ENCODE measurements at places on chromosomes 11 and 22.

DNA sequence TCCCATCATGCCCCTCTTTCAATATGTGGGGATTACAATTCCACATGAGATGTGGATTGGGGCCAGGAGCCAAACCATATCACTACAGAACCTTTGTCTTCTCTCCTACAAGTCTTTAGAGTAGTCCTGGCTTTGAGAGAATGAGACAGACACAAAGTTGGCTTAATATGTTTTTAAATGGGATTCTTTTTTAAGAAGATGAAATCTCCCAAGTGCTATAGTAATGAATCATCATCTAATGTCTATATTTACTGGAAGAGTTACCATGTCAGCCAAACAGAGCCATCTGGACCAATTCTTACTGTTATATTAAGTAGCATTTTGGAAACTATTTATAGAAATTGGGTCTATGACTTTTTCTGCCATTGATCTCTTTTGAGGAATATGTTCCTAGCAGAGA lies 38.1 kb upstream of the CARD18 start:
- DNase-seq = peak; percentile 97

DNA sequence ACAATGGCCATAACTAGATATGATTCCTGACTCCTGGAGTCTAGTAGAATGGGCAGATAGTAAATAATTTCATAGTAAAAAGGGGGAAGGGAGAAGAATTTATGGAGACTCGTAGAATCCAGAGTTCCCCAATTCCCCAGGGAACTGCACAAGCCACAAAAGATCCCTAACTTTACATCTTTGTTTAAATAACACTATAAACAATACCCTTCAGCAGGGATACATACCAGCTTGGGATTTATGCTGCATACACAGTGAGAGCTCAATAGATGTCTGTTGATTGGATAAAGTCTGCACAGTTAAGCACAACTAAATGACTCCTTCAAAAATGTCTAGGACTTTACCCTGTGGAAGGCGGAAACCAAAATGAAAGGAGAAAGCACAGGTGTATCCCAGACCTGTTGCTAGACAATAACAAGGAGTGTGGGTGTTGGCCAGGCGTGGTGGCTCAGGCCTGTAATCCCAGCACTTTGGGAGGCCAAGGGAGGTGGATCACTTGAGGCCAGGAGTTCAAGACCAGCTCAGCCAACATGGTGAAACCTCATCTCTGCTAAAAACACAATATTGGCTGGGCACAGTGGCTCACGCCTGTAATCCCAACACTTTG lies 6.8 kb downstream of the SLC35F2 start:
- no peak for DNase-seq

DNA sequence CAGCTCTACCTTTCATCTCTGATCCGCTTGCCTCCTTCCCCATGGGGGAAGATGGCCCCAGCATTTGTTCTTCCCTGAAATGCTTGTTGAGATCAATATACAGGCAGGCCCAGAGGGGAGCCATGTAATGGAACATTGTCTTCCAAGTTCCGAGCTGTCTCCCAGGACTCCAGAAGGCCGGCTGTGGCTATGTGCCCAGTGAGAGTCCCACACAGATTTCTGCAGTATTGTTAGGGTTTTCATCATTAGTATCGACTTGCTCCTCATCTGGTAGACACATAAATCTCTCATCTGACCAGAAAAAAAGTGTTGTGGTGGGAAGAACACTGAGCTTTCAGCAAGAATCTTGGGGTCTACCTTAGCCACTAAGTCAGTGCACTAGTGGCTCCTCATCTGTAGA lies 163.4 kb downstream of the TRIM29 start:
- no peak for DNase-seq

DNA sequence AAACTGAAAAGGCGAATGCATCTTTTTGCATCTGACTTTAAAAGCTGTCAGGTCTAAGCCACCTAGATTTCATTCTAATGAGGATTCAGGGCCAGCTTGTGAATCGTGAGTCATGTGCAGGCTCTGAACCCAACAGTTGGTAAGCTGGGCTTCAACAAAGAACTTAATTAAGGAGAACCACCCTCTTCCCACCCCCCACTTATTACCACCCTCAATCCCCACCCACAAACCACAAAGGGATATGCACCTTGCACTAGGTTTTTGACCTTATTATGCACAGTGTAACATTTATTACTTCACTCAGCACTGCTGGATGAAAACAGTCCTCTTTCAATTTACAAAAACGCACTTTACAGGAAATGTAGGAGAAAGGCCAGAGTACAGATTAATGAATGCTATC lies 94.1 kb upstream of the LIN7C start:
- DNase-seq = no peak

DNA sequence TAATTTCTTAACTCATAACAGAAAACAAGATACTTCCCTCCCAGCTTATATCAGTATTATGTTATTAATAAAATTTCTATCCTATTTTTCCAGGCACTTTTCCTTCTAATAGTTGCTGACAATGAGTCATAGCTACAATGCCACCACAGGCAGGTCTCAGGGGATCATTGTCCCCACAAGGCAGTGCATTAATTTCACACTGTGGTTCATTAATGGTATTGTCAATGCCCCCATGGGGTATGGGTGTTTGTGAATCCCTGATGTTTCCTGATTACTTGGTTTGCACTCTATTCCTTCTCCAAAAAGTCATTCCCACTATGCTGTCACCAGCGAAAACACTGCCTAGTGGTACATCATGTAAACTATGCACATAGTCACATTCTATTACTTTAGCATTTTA lies 345.5 kb upstream of the CTSC start:
- no peak for DNase-seq

- DNase-seq = peak; percentile 47
These were observed 37.8 kb downstream of the ARRB1 start for GRCh38 chr11:75313513-75314272.

GRCh38 chr11:125091877-125092664 lies 19.4 kb downstream of the TMEM218 start:
- DNase-seq = no peak

GRCh38 chr22:35872451-35872850 lies 154.8 kb downstream of the APOL5 start:
- DNase-seq = no peak
